ENCODE measurements at places on chromosomes 11 and 22. TPM values are rescaled to one million over a fixed set of nuclear protein-coding genes. Genes with fewer than 3 reads are reported as not detected.

DNA sequence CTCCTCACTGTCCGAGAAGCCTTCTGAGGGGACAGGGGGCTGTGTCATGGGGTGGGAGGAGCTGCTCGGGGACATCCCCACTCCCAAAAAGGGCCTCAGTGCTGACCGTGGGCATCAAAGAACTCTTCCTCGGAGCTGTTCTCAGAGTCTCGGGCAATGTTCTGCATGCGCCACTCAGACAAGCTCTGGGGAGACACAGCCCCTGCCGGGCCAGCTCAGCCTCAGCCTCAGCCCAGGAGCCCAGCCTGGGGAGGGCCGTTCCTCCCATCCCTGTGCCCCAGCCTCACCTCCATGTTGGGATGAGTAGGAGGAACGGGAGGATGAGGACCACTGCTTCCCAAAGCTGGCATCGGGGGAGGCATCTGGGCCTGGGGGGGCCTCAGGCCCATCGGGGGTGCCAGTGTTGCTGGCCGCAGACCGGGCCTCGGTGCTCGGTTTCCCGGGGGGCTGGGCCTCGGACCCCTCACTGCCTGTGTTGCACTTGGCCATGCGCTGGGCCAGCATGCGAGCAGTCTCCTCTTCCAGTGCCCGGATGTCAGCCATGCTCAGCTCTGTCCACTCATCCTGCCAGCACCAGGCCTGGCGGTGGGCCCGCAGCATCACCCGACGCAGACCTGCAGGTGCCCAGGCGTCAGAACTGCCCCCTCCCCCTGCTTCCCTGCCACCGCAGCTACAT is 5.2 kb downstream of the PITPNM1 start:
- DNase-seq: no peak

- DNase-seq: no peak
Measured at GRCh38 chr22:25928038-25928437, 186.1 kb downstream of the MYO18B start.

GRCh38 chr11:75421035-75421602 is 11.9 kb downstream of the KLHL35 start:
- DNase-seq: no peak

GRCh38 chr11:123838199-123838598 is 32.0 kb upstream of the OR6M1 start:
- no peak for DNase-seq

The MUC2 gene
- 0.05 TPM for total RNA-seq

The SLC16A8 gene
- total RNA-seq: not detected

The TSPAN18 gene
- 7.4 TPM for total RNA-seq

The UPK3A gene
- 2.0 TPM for total RNA-seq
